ENCODE measurements at places on chromosomes 13 and 19. TPM values are rescaled to one million over a fixed set of nuclear protein-coding genes. Genes with fewer than 3 reads are reported as not detected.

GRCh38 chr19:3612901-3613741 is 6.4 kb upstream of the TBXA2R start:
- H3K36me3 ChIP-seq, result peaks cover 12% of the 10 kb centered on the region
- no peaks in the 10 kb centered on the region for H3K27me3 ChIP-seq
- DNase-seq, result no peak
- H3K4me1 ChIP-seq, result peaks cover 11% of the 10 kb centered on the region
- H3K4me3 ChIP-seq, result no peak overlapping the region

The FGF22 gene
- not detected for total RNA-seq

- H3K27me3 ChIP-seq, result no peaks in the 10 kb centered on the region
- H3K36me3 ChIP-seq, result peaks cover 59% of the 10 kb centered on the region
- peaks cover 33% of the 10 kb centered on the region for H3K4me1 ChIP-seq
- no peak overlapping the region for H3K27ac ChIP-seq
Observed at GRCh38 chr13:49502954-49503353, 7.2 kb downstream of the PHF11 start.

DNA sequence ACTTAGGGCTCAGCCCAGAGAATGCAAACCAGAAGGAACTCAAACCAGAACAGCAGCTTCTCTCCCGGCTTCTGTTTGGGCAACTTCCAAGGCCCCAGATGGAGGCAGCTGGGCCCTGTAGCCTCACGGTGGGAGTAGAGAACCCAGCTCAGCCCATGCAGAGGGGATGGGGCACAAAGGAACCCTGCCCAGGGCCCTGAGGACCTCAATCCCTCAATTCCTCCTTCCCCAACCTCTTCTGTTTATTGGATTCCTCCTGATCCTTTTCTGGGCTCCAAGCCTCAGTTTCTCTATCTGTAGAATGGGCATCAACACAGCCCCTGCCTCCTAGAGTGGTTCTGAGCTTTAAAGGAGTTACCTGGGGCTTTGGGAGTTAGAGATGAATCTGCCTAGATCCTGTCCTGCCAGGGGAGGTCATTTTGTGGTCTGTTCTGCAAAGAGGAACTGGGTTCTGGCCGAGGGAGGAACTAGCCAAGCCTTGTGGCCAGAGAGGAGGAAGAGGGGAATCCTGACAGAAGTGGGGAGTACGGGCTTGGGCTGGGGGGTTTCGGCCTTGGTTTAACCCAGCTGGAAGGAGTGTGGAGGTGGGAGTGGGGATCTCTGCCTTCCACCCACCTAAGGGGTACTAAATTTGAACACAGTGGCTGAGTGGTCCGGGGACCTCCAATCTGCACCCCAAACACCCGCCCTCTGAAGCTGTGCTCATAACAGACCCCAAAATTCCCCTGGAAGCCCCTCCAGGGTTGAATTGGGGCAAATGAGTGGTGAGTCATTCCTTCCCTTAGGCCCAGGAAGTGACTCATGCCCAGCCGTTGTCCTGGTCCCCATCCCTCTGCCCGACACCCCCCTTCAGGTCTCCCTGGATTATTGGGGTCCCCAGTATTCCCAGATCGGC is 2.7 kb downstream of the ADGRE5 start:
- H3K4me3 ChIP-seq, result peak overlapping the region; percentile 92
- H3K4me1 ChIP-seq, result peaks cover 40% of the 10 kb centered on the region
- peak overlapping the region; percentile 99 for H3K27ac ChIP-seq
- H3K27me3 ChIP-seq, result no peaks in the 10 kb centered on the region

The MADCAM1 gene
- 0.14 TPM for total RNA-seq

The TEX29 gene
- total RNA-seq, result 0.30 TPM

- peak; percentile 59 for DNase-seq
- H3K27ac ChIP-seq, result no peak overlapping the region
- no peak overlapping the region for H3K4me3 ChIP-seq
- H3K36me3 ChIP-seq, result peaks cover 79% of the 10 kb centered on the region
- no peaks in the 10 kb centered on the region for H3K27me3 ChIP-seq
- H3K4me1 ChIP-seq, result no peaks in the 10 kb centered on the region
Observed at GRCh38 chr19:37227996-37228395, 10.0 kb downstream of the ZNF383 start.

The ZNF564 gene
- 5.6 TPM for total RNA-seq

The ZNF256 gene
- 6.3 TPM for total RNA-seq

GRCh38 chr19:17058236-17058635 is 17.0 kb downstream of the HAUS8 start:
- H3K4me1 ChIP-seq, result peaks cover 2% of the 10 kb centered on the region
- H3K4me3 ChIP-seq, result no peak overlapping the region
- no peak overlapping the region for H3K27ac ChIP-seq
- H3K36me3 ChIP-seq, result peaks cover 48% of the 10 kb centered on the region
- DNase-seq, result no peak
- no peaks in the 10 kb centered on the region for H3K27me3 ChIP-seq

The CAPN12 gene
- total RNA-seq, result 4.9 TPM

- no peaks in the 10 kb centered on the region for H3K36me3 ChIP-seq
- H3K4me1 ChIP-seq, result no peaks in the 10 kb centered on the region
- no peak overlapping the region for H3K4me3 ChIP-seq
- no peak for DNase-seq
Observed at GRCh38 chr19:44575116-44575700, 38.2 kb upstream of the IGSF23 start.

- H3K27ac ChIP-seq, result no peak overlapping the region
- no peak overlapping the region for H3K4me3 ChIP-seq
- H3K4me1 ChIP-seq, result no peaks in the 10 kb centered on the region
- H3K27me3 ChIP-seq, result peaks cover 56% of the 10 kb centered on the region
Observed at GRCh38 chr19:46082728-46083050, 41.8 kb downstream of the IGFL3 start.

DNA sequence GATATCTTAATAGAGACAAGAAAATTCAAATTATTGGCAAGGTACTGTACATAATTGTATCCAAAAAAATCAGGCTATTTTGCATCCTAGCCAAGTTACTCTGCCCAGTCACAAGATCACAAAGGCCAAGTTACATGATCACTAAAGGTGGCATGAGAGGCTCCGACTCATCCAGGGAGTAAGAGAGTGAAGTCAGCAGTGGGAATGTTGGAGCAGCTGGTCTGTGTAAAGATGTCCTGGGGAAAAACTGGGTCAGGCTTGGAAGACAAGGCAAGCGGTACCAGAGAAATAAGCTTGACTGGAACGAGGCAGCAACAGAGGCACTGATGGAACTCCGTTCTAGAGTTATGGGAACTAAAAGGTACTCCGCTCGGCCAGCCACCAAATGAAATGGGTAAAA is 50.2 kb upstream of the PSG2 start:
- no peak overlapping the region for H3K27ac ChIP-seq
- no peaks in the 10 kb centered on the region for H3K36me3 ChIP-seq
- DNase-seq, result no peak
- no peak overlapping the region for H3K4me3 ChIP-seq
- no peaks in the 10 kb centered on the region for H3K4me1 ChIP-seq

DNA sequence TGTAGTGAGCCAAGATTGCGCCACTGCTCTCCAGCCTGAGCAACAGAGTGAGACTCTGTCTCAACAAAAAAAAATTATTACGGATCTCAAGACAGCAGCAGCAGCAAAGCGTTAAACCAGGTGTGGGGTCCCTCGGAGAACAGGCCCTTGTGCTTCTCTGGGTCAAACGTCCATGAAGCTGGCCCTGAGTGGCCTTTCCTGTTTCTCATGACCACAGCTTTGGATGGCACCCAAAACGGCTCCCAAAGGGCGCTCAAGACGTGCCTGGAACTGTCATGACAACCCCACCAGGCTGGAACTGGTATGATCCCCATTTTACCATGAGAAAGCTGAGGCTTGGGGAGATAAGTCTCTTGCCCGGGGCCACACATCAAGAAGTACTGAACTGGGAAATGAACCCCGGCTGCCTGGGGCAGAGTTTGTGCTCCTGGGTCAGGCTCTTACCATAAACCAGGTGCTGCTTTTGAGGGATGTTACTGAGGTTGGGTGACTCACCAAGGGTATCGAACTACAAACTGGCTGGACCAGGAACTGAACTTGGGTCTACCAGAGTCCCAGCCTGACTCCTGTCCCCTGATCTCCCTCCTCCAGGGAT is 11.6 kb upstream of the SAMD1 start:
- H3K4me1 ChIP-seq, result no peaks in the 10 kb centered on the region
- H3K4me3 ChIP-seq, result no peak overlapping the region
- H3K27me3 ChIP-seq, result no peaks in the 10 kb centered on the region
- DNase-seq, result no peak
- H3K27ac ChIP-seq, result no peak overlapping the region

- H3K27me3 ChIP-seq, result no peaks in the 10 kb centered on the region
- peak overlapping the region; percentile 88 for H3K27ac ChIP-seq
- peaks cover 66% of the 10 kb centered on the region for H3K4me1 ChIP-seq
- H3K36me3 ChIP-seq, result peaks cover 44% of the 10 kb centered on the region
Observed at GRCh38 chr13:27622102-27622820, 569 bp downstream of the POLR1D start.

The NALCN gene
- not detected for total RNA-seq

GRCh38 chr19:20279516-20279915 is 112.5 kb downstream of the ZNF486 start:
- no peaks in the 10 kb centered on the region for H3K27me3 ChIP-seq
- no peaks in the 10 kb centered on the region for H3K36me3 ChIP-seq
- H3K4me3 ChIP-seq, result no peak overlapping the region
- no peaks in the 10 kb centered on the region for H3K4me1 ChIP-seq

The ZNF112 gene
- 0.14 TPM for total RNA-seq

The CDC34 gene
- total RNA-seq, result 41.5 TPM

DNA sequence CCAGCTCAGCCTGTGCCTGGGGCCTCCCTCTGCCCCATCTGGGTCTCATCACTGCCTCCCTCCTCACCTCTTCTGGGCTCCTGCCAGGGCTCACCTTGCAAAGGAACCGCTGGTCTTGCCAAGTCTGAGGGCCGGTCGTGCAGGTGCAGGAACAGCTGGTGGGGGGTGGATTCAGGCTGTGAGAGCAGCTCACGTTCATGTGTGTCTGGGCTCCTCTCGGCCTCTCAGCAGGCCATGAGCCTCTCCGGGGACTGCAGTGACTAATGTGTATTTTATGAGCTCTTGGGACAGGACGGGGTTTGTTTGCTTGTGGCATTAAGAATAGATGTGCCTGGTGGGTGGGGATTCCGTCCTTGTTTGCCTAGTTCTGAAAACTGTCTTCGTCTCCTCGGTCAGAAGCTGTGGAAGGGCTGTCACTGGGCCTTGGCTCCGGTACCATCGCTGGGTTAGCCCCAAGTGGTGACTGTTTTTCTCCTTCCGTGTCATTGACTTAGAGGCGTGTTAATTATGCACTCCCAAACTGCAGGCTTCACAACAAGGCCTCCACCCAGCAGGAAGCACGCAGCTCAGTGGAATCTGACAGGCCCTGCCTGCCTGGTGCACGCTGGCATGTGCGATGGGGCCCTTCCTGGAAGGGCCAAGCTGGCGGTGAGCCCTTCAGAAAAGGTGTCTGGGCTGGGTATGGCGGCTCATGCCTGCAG is 77.6 kb downstream of the KDM4B start:
- no peaks in the 10 kb centered on the region for H3K36me3 ChIP-seq
- no peak overlapping the region for H3K4me3 ChIP-seq
- no peaks in the 10 kb centered on the region for H3K27me3 ChIP-seq

- H3K4me3 ChIP-seq, result no peak overlapping the region
- peaks cover 38% of the 10 kb centered on the region for H3K36me3 ChIP-seq
- no peak overlapping the region for H3K27ac ChIP-seq
Observed at GRCh38 chr19:55090564-55090963, 14.9 kb downstream of the EPS8L1 start.

The KASH5 gene
- total RNA-seq, result 0.96 TPM

The MTUS2 gene
- 0.05 TPM for total RNA-seq

GRCh38 chr19:14599548-14600147 is 16.8 kb downstream of the CLEC17A start:
- no peak overlapping the region for H3K27ac ChIP-seq
- DNase-seq, result no peak
- H3K36me3 ChIP-seq, result peaks cover 3% of the 10 kb centered on the region
- H3K4me1 ChIP-seq, result peaks cover 9% of the 10 kb centered on the region

GRCh38 chr13:30440910-30441703 is 18.8 kb downstream of the UBE2L5 start:
- DNase-seq, result no peak
- no peak overlapping the region for H3K4me3 ChIP-seq
- peaks cover 11% of the 10 kb centered on the region for H3K4me1 ChIP-seq
- H3K36me3 ChIP-seq, result no peaks in the 10 kb centered on the region
- H3K27me3 ChIP-seq, result peaks cover 6% of the 10 kb centered on the region
- H3K27ac ChIP-seq, result no peak overlapping the region

The MEIOSIN gene
- total RNA-seq, result not detected

DNA sequence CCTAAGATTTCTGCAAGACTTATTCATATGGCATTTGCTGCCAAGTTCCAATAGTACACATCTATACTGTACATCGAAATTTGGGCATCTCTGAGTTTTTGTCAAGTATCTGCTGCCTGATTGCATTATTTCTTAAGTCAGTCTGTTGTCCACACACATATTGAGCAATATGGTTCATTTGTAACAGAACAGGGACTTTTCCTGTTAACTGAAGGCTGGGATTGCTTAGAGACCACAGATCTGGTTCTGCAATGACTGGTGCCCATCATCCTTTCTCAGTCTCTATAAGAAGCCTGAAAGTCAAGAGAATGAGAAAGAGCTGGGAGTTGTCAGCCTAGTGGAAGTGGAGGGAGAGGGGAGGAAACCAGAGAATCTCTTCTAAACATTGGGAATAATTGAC is 22.5 kb upstream of the MYCBP2 start:
- H3K4me1 ChIP-seq, result peaks cover 21% of the 10 kb centered on the region
- H3K27me3 ChIP-seq, result peaks cover 2% of the 10 kb centered on the region
- no peak overlapping the region for H3K4me3 ChIP-seq
- H3K36me3 ChIP-seq, result no peaks in the 10 kb centered on the region
- DNase-seq, result no peak
- H3K27ac ChIP-seq, result no peak overlapping the region

The RFPL4A gene
- total RNA-seq, result not detected

DNA sequence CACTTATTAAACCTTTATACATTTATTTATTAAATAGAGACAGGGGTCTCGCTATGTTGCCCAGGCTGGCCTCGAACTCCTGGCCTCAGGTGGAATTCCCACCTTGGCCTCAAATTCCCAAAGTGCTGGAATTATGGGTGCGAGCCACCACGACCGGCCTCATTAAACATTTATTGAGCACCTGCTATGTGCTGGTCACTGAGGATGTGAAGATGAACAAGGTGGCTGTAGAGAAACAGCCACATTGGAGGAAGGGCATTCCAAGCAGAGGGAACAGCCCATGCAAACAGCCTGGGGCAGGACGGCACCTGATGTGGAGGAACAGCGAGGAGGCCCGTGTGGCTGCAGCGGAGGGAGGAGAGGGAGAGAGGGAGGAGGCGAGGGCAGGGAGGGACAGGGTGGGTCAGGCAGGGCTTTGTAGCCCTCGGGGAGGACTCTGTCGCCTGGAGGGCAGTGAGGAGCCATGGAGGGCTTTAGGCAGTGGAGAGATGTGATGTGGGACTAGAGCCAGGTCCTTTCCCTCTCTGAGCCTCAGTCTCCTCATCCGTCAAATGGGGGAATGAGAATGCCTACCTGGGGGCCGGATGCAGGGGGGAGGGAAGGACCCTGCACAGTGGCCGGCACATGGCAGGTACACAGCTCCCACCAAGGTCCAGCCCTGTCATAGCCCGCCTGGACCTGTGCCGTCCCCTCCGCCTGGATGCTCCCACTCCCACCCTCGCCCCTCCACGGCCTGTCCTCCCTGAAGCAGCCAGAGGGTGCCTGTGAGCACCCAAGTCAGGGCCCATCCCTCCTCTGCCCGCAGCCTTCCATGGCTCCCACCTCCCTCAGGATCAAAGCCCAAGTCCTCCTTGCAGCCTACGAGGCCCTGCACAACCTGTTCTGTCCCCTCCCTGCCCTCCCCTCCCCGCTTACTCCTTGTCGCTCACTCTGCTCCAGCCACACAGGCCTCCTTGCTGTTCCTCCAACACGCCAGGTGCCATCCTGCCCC is 21.5 kb upstream of the NFIC start:
- no peak overlapping the region for H3K4me3 ChIP-seq
- no peak overlapping the region for H3K27ac ChIP-seq
- H3K27me3 ChIP-seq, result no peaks in the 10 kb centered on the region
- H3K4me1 ChIP-seq, result no peaks in the 10 kb centered on the region

GRCh38 chr13:25525884-25526283 is 154.1 kb downstream of the ATP8A2 start:
- peaks cover 16% of the 10 kb centered on the region for H3K27me3 ChIP-seq
- no peak overlapping the region for H3K27ac ChIP-seq
- H3K4me1 ChIP-seq, result no peaks in the 10 kb centered on the region
- DNase-seq, result no peak
- no peak overlapping the region for H3K4me3 ChIP-seq
